ENCODE measurements at places on chromosomes 16 and 17.

DNA sequence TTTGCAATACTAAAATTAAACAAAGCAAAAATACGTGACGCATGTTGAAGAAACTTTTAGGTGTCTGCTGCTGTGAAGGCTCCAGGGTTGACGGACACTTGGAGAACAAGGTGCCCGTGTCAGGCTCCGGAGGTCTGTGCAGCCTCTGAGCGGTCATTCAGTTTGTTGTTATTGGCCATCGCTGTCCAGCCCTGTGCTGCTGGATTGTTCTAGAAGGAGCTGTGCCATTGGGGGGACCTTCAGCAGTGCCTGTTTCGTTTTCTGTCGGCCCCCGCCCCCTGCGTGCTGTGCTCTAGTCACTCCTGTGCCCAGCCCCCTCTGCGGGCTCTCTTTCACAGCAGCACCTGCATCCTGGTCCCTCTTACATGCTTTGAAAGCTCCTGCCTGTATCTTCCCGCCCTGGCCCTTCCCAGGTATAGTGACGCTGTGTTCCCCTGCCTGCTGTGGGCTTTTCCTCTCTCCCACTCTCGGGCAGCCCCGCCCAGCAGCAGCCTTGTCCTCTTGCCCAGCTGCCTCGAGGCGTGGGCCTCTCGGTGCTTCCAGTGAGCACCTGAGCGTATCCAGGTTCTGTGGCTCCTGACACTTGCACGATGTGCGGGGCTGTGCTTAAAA lies 50.7 kb downstream of the RNF213 start:
- no peak for DNase-seq

DNA sequence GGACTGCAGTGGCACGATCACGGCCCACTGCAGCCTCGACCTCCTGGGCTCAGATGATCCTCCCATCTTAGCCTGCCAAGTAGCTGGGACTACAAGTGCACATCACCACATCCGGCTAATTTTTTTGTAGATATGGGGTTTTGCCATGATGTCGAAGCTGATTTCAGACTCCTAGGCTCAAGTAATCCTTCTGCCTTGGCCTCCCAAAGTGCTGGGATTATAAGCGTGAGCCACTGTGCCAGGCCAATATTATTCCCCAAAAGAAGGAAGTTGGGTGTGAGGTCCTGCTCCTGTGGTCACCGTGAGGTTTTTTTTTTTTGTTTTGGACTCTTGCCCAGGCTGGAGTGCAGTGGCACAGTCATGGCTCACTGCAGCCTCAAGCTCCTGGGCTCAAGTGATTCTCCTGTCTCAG lies 1.5 kb downstream of the AMZ2 start:
- no peak for DNase-seq

GRCh38 chr16:55044201-55044975 lies 113.7 kb downstream of the IRX5 start:
- DNase-seq = no peak

GRCh38 chr17:251531-251930 lies 70.1 kb upstream of the DOC2B start:
- DNase-seq = no peak

GRCh38 chr16:67001726-67002125 lies 13.3 kb downstream of the CES4A start:
- no peak for DNase-seq

- DNase-seq = no peak
These were observed 471.5 kb downstream of the CDH8 start for GRCh38 chr16:61564716-61565115.

- peak; percentile 62 for DNase-seq
These were observed 4.0 kb upstream of the IL17C start for GRCh38 chr16:88634141-88634993.

GRCh38 chr16:46693598-46693997 lies 4.1 kb downstream of the ORC6 start:
- no peak for DNase-seq

GRCh38 chr17:71613996-71614395 lies 506.8 kb upstream of the SOX9 start:
- no peak for DNase-seq

DNA sequence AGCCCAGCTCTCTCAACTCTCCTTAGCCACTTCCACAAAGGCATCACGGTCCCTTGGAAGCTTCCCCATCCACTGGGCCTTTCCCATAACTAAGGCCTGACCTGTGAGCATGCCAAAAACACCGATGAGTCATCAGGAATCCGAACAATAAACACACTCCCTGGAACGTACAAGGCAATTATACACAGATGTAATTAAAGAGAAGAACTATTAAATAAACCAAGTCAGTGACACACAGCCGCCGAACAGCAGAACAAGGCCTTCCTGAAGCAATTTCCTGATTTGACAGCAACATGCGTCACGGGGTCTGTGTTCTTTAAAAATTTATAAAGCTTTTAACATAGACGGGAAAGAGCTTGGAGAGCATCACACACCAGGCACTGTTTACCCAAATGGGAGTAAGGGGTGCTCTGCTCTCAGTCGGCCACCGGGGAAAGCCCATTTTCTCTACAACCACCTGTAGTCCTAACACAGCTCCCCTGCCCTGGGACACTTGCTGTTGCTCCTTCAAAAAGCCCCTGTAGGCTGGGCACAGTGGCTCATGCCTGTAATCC lies 29.4 kb downstream of the COG7 start:
- DNase-seq = no peak

- no peak for DNase-seq
These were observed 131.9 kb upstream of the GSE1 start for GRCh38 chr16:85481206-85481605.

- DNase-seq = no peak
These were observed 8.8 kb upstream of the ADAM11 start for GRCh38 chr17:44749980-44750318.

DNA sequence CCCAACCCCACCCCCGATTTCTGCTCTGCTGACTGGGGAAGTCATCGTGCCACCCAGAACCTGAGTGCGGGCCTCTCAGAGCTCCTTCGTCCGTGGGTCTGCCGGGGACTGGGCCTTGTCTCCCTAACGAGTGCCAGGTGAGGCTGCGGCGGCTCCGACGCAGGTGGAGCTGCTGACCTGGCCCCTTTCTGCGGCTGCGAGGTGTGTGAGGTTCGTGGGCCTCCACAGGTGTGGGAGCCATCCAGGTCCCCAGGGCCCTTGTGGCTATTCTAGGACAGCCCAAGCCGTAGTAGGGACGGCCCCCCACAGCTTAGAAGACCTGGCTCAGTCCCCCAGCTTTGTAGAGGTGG lies 3.0 kb downstream of the UBE2I start:
- DNase-seq = no peak

DNA sequence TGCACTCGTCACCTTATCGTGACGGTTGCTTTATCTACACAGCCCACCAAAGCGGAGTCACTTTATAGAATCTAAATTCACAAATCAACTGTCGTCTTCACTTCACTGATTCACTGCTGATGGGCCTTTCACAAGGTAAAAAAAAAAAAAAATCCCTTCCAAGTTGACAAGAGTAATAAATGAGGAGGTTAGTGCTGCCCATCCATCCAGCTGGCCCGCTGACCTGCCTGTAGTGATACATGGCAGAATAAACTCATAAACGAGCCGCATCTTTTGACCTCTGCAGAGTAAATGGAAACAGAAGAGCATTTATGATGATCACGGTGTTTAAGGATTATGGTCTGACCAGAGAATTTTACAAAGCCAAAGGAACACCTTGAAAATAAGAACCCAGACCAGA lies 227.3 kb upstream of the IRX5 start:
- no peak for DNase-seq

GRCh38 chr16:51651061-51651466 lies 500.0 kb upstream of the SALL1 start:
- DNase-seq = no peak

DNA sequence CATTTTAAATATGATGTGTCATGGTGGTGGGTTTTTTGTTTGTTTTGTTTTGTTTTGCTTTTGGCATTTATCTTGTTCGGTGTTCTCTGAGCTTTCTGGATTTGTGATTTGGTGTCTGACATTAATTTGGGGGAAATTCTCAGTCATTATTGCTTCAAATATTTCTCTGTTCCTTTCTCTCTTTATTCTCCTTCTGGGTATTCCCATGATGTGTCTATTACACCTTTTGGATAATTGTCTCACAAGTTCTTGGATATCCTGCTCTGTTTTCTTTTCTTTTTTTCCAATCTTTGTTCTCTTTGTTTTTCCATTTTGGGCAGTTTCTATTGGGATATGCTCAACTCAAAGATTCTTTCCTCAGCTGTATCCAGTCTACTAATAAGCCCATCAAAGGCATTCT lies 88.5 kb downstream of the MARCHF10 start:
- DNase-seq = no peak

- DNase-seq = no peak
These were observed 6.8 kb upstream of the SMTNL2 start for GRCh38 chr17:4577386-4577993.

- DNase-seq = no peak
These were observed 5.9 kb upstream of the SDK2 start for GRCh38 chr17:73650140-73650539.

- no peak for DNase-seq
These were observed 18.5 kb downstream of the TBKBP1 start for GRCh38 chr17:47712330-47713023.

GRCh38 chr16:31354394-31355291 lies at the start of gene ITGAX:
Gene ITGAX, plus strand, starts transcription at chr16:31355176. Its CDS starts 79 bp downstream, at chr16:31355255.
- peak; percentile 49 for DNase-seq

- peak; percentile 39 for DNase-seq
These were observed 30.3 kb upstream of the LRRC37A start for GRCh38 chr17:46264456-46265198.

- no peak for DNase-seq
These were observed 96.3 kb downstream of the GSG1L start for GRCh38 chr16:27967169-27967568.

- no peak for DNase-seq
These were observed 15.8 kb downstream of the COPRS start for GRCh38 chr17:31843070-31843745.

DNA sequence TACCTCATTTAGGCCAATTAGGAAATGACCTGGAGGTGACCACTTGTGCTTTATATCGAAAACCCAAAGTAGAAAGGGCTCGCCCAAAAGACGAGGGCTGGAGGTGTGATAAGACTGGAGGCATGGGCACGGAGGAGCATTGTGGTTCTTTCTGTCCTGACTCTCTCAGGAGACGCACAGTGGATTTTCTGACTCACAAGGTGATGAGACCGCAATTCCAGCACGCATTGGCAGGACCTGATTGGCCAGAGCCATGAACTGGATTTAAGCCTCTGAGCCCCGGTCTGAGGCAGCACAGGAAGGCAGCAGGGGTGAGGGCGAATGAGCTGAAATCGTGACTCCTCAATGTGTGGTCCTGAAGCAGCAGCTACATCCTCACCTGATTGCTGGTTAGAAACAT lies 559.1 kb upstream of the SALL1 start:
- DNase-seq = no peak

GRCh38 chr17:65222214-65222738 lies 85.1 kb downstream of the RGS9 start:
- no peak for DNase-seq

GRCh38 chr16:86073103-86073625 lies 174.2 kb downstream of the IRF8 start:
- no peak for DNase-seq

DNA sequence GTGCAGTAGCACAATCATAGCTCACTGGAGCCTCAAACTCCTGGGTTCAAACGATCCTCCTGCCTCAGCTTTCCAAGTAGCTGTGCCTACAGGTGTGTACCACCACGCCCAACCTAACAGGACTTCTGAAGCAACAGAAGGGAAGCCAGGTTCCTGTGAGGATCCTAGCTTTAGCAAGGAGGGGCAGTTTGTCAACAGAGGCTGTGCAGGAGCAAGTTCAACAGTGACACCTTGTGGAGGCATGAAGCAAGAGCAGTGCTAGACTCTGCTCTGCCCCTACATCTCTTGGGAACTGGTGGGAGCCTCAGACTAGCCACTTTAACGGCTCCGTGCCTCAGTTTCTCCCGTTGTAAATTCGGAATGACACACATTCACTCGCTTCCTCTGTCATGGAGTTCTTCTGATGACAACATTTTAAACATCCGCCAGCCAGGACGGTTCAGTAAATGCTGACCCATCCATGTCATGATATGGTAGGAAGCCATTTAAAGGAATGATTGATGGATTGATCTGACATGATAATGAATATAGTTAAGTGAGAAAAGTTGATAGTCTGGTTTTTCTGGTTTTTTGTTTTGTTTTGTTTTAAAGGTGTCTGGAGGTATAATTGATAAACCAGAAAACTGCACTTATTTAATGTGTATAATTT lies 218.7 kb downstream of the MRTFB start:
- DNase-seq = no peak

DNA sequence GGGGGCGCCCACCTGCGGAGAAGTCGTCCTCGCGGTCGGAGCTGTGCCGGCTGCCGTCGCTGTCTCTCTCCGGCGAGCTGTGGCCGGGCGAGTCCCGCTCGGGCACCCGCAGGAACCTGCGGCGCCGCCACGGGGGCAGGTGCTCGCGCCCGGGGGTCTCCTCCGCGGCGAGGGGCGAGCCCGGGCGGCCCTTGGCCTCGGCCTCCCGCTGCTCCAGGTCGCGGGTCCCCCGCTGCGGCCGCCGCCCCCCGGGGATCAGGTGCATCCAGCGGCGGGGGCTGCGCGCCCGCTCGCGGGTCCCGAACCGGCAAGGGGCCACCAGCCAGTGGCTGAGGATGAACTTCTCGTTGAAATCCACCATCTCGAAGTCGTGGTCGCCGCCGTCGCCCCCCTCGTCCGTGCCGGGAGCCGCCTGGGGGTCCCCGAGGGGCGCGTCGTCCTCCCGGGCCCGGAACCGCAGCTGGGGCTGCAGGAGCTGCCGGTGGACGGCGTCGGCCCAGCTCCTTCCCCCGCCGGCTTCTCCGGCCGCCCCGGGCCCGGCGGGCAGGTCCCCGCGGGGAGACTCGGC lies 41.4 kb upstream of the BHLHA9 start:
- DNase-seq = no peak

- DNase-seq = no peak
These were observed 500.2 kb downstream of the CDH11 start for GRCh38 chr16:64621616-64622015.

- DNase-seq = no peak
These were observed 278.9 kb downstream of the SEC14L1 start for GRCh38 chr17:77419547-77420094.

DNA sequence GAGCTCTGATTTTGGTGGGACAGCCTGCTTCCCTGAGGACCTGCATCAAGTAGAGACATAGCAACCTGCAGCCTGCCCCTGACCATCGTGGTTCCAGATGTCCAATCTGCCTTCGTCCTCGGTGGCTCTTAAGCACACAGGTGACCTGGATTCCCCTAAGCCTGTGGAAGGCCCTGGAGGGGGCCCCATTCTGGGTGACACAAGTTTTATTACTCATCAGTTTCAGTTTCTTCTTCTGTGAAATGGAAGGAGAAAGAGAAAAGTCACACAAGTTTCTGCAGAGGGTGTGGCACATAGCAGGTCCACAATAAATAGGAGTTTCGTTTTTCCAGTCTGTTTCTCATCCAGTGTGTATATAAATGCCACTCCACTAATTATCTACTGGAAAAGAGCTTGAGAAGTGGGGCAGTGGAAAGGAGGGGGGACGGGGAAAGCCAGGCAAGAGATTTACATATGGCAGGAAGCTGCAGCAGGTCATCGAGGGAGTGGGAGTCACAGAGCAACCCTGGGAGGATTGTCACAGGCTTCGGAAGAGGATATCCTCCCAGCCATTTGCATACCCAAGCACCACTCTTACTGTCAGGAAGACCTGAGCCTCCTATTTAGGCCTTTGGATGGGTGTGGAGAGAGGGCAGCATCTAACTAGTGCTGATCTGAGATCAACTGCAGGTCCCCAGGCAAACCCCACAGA lies 10.0 kb upstream of the NOS2 start:
- no peak for DNase-seq

Measured in effector memory CD8-positive, alpha-beta T cell (primary cell).